Fibroblast of upper back skin (primary cell): ENCODE measurements at places on chromosomes 3 and 15.
A peak's percentile ranks its signal among the peaks of the same experiment; 100 is the strongest.

DNA sequence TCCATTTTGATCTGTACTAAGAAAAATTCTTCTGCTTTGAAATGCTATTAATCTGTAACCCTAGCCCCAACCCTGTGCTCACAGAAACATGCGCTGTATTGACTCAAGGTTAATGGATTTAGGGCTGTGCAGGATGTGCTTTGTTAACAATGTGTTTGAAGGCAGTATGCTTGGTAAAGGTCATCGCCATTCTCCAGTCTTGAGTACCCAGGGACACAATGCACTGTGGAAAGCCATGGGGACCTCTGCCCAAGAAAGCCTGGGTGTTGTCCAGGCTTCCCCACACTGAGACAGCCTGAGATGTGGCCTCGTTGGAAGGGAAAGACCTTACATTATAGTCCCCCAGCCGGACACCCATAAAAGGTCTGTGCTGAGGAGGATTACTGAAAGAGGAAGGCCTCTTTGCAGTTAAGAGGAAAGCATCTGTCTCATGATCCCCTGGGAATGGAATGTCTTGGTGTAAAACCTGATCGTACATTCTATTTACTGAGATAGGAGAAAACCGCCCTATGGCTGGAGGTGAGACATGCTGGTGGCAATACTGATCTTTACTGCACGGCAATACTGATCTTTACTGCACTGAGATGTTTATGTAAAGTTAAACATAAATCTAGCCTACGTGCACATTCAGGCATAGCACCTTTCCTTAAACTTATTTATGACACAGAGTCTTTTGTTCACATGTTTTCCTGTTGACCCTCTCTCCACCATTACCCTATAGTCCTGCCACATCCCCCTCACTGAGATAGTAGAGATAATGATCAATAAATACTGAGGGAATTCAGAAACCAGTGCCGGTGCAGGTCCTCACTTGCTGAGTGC, 6.3 kb downstream of the PIGZ start:
- no peak for DNase-seq

- DNase-seq = peak; percentile 97
These were observed 33.3 kb upstream of the ATG7 start for GRCh38 chr3:11238880-11239279.

DNA sequence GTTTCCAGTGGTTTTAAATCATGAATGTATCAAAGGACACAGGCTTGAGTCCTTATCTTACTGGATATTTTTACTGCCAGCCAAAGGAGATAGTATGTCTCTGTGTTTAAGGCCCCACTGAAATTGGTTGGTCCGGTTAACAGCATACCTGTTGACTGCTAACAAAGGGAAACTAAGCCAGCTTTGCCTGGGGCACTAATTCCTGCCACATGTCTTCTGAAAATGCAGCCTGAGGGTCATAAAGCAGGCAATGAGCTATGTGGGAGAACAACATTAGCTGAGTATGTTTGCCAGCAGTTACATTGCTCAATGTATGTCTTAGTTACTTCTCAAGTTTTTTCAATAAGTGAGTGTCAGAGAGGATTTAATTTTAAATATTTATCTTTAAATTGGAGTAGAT, 12.4 kb downstream of the PLS1 start:
- DNase-seq = no peak

DNA sequence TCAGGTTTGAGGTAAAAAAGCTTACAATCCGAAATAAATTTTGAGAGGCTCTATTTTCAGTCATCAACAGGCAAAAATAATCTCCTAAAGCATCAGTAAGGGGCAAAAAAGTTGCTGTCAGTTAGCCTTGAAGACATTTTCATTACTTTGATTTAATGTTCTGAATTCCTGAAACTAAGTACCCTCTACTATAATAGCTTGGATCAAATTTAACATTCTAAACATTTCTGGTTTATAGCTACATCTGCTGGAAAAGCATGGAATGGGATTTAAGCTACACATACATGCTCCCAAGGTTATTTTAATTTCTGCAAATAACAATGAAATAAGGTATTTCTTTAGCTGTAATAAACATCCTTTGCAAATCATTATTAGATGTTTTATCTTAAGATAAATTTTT, 245.4 kb downstream of the ULK4 start:
- peak; percentile 60 for DNase-seq

- no peak for DNase-seq
These were observed 512.5 kb downstream of the AGBL1 start for GRCh38 chr15:86591994-86592735.

- no peak for DNase-seq
These were observed 7.9 kb upstream of the EOMES start for GRCh38 chr3:27729748-27730611.

- peak; percentile 23 for DNase-seq
These were observed 1.8 kb downstream of the SMAD3 start for GRCh38 chr15:67066959-67067853.

DNA sequence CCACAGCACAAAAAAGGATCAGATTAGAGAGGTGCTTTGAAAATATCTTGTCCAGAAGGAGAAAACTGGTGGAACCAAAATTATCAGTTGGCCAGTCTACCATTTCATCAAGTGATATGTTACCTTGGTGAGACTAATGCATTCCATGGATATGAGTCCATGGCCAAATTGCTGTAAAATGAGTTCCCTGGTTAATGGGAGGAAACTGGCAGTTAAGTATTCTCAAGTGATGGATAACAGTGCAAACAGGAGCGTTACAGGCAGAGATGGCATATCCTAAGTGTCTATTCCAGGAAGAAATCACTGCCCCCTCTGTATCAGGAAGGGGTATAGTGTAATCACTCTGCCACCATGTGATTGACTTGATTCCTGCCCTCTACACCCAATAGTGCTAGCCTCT, 34.0 kb downstream of the MYRIP start:
- no peak for DNase-seq

GRCh38 chr3:165920984-165921383, 83.8 kb upstream of the BCHE start:
- DNase-seq = no peak

DNA sequence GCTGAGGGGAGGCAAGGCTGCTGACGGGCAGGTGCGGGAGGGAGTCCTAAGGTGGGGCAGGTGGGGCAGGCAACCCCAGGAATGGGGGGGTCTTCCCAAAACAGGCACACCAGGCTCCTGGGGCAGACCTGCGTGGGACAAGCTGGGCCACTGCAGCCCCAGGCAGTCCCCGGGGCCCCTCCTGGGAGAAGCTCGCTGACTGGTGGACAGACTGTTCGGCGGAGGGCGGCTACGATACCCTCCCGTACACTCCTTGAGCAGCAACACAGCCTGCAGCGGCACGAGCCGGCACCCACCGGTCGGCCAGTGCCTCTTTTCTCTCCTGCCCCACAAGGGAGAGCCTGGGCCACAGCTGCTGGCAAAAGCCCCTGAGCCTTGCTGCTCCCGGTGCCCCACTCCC, 65.9 kb upstream of the RPL32 start:
- DNase-seq = no peak

DNA sequence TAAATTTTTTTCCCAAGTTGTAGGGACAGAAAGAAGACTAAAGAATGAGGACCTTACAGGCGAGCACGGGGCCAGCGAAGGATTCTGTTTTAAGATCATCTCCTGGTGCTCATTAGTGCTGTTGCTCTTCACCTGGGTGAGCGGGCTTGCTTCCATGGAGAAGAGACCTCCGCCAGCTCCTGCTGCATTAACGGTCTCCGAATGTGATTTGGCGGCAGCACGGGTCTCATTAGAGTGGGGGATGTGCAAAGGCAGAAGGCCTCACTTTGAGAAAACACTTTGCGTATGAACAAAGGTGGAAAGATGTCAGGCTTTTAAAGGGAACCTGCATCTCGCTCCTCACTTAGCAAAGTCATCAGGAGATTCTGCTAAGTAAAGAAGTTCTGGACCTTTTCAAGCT, 753.4 kb upstream of the CFAP20DC start:
- no peak for DNase-seq

DNA sequence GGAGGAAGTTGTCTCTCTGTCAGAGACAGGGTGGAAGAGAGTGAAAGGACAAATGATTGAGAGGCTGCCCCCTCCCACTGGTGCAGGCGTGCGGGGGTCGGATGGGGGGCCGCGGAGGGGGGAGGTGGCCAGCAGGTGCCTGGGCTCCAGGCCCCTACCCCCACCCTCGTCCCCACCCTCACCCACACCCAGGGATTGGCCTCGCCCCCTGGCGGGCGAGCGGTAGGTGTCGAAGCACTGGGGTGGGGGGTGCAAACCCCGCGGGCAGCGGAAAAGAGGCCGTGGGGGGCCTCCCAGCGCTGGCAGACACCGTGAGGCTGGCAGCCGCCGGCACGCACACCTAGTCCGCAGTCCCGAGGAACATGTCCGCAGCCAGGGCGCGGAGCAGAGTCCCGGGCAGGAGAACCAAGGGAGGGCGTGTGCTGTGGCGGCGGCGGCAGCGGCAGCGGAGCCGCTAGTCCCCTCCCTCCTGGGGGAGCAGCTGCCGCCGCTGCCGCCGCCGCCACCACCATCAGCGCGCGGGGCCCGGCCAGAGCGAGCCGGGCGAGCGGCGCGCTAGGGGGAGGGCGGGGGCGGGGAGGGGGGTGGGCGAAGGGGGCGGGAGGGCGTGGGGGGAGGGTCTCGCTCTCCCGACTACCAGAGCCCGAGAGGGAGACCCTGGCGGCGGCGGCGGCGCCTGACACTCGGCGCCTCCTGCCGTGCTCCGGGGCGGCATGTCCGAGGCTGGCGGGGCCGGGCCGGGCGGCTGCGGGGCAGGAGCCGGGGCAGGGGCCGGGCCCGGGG, at the start of gene KAT2B:
Gene KAT2B, plus strand, starts transcription at position 682 of the 783 bp plus-strand sequence. Its CDS starts 32 bp downstream, at position 714.
- DNase-seq = peak; percentile 46

- DNase-seq = no peak
These were observed 8.9 kb downstream of the EPHB3 start for GRCh38 chr3:184570489-184570888.

DNA sequence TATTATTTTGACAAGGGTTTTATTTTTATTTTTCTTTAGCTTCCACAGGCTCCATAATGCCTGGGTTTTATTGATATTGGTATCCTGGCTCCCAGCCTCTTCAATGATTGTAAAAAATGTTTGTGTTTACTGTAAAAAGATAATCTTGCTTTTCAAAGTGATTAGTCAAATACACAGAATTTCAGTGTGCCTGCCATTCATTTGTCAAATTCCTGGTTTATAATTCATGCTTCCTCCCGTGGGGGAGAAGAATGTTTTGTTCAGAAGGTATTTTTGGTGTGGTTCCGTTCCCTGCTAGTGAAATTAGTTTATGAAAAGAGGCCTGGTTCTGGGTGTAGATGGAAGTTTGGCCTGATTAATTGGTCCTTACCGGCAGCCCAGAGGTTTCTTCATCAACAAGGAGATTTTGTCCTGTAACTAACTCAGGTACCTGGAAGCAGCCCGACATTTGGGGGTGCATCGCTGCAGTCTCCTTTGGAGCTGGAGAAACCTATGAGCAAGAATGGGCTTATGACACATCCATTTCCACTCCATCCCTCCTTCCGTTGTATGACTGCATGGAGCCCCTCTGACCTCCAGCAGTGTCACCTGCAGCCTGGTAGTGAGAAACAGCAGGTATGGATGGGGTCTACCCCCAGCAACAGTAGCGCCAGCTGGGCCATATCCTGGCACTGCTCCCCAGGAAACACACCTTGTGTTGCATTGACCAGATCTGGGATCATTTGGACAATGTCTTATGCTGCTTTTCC, 101.5 kb downstream of the PGPEP1L start:
- peak; percentile 46 for DNase-seq

- DNase-seq = no peak
These were observed 301.1 kb upstream of the ARPP21 start for GRCh38 chr3:35338186-35338585.

GRCh38 chr3:134342259-134342658, 32.0 kb downstream of the AMOTL2 start:
- no peak for DNase-seq

DNA sequence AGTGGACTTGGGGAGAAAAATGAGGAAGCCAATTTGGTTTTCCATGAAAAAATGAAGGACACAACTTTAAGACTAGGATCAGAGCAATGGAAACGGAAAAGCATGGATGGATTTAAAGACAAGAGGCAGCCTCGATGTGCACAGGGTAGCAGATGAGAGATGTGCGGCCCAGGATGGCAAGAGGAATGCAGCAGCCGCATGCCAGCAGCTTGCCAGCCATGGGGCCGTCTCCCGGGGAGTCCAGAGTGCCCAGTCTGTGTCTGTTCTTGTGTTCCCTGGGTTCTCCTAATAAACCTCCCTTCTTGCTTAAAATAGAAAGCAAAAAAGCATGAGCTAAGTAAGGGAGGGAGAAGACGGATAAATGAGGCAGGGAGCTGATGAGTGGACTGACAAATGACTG, 68.0 kb upstream of the IQSEC1 start:
- DNase-seq = no peak

GRCh38 chr15:87672309-87673288, 583.9 kb downstream of the NTRK3 start:
- DNase-seq = peak; percentile 55

DNA sequence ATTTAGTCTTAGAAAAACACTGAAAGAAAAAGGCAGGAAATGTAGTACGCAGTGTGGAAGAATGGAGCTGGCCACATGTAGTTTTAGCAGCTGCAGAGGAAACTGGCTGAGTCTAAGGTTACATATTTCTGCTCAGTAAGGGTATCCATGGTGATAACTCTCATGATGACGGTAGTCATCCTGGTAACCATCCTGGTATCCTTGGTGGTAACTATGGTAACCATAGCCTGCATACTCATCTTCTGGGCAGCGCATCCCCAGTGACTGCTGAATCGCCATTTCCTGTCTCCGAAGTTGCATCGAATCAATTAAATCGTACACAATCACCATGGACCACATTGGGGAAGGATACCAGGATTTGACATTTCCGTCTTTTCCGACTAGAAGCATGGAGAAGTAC, 35.7 kb downstream of the CCDC80 start:
- DNase-seq = peak; percentile 95

GRCh38 chr3:111151438-111151837, 79.8 kb downstream of the NECTIN3 start:
- peak; percentile 81 for DNase-seq

GRCh38 chr3:7696320-7696719, 805.3 kb upstream of the LMCD1 start:
- DNase-seq = no peak

- DNase-seq = no peak
These were observed 12.1 kb downstream of the VEPH1 start for GRCh38 chr3:157491136-157491535.

- DNase-seq = no peak
These were observed 6.4 kb upstream of the CCDC33 start for GRCh38 chr15:74229686-74230085.

- DNase-seq = peak; percentile 36
These were observed at the start of gene P2RY1 for GRCh38 chr3:152834776-152835600. Gene P2RY1 (plus strand): TSS chr3:152835131. CDS start chr3:152835783, 652 bp downstream.

DNA sequence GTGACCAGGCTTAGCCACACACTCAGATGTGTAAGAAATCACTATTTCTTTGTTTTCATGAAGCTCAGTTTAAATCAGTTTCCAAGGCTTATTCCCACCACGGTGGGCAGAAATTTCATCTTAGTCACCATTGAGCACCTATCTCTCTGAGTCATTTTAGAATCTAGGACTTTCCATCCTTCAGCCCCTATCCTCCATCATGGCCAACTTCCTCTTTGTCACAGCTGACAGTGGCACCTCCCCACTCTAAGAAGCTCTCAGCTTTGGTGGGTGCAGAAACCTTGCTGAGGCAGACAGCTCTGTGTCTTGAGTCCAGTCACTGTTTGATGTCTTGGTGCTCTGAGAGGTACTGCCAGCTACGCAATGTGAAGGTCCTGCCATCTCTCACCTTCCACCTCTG, 32.9 kb downstream of the SNTN start:
- no peak for DNase-seq

GRCh38 chr15:35728219-35728940, 182.4 kb upstream of the DPH6 start:
- no peak for DNase-seq
